CD4-positive, alpha-beta T cell treated with Interleukin-21 for 1 hour (primary cell): ENCODE measurements at places on chromosomes 3 and 15.

DNA sequence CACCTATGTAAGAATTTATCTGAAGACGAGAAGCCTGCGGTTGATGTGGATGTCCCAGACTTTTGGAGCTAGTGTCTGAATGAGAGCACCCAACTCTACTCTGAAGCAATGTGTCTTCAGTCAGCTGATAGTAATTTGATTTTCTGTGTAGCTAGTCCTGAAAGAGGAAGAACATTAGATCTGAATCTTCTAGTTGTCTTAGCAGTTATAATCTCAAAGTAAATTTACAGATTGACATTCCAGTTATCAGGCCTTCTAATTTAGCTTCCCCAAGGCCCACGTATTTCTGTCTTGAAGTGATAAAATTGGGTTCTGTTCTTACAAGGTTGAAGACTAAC lies 1.5 kb downstream of the TCAIM start:
- no peak for DNase-seq

GRCh38 chr3:81871358-81872155 lies 110.1 kb upstream of the GBE1 start:
- no peak for DNase-seq

- no peak for DNase-seq
These were observed 192.5 kb upstream of the TSC22D2 start for GRCh38 chr3:150215616-150216015.

DNA sequence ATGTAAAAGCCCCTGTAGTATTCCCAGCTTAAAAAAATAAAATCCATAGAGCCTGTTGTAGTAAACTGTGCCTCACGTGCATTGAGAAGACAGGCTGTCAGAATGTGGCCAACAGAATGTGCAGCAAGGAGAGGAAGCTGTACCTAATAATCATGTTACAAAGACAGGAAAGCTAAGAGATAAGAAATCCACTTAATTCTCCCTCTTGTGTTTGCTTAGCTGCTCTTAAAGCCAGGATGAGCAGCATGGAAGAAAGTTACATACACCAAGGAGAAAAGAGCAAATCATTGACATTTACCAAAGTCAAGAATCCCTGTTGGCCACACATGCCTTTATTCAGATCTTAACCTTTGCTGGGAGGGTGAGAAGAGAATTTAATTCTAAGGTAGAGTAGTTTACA lies 85.9 kb downstream of the TNIK start:
- DNase-seq: no peak

DNA sequence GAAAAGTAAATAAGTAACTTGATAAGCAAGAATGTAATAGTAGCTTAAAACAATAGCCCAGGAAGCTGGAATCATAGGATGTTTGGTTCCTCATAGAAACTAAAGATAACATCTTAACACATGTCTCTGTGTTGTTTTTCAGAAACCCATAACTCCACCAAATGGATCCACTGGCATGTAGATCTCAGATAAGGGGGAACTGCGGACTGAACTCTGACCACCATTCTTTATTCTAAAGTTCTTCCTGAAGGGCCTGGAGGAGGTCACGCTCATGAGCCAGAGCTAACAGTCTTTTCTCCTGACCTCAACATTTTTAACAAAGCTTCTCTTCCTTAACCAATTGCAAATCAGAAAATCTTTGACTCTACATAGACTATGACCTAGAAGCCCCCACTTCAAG lies 101.9 kb downstream of the SOX14 start:
- no peak for DNase-seq

GRCh38 chr3:193149998-193150397 lies 91.0 kb upstream of the PLAAT1 start:
- no peak for DNase-seq

GRCh38 chr15:85758655-85758978 lies 36.1 kb downstream of the KLHL25 start:
- DNase-seq: no peak

DNA sequence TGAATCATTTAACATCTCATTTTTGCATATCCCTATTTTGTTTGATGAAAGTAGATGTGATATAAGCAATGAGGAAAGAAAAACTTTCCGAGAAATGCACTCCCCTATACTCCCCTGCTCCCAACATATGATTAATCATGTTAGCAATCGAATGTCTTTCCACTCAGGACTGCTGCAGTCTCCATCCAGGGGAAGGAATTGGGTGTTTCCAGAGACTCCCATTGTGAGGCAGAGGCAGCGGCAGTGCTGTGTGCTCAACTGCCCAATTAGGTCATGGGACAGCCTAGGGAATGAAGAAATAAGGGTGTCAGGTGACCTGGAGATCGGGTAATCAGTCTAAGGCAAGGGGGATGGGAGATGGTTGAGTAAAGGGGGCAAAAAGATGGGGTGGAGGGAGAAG lies 268.6 kb upstream of the MEIS2 start:
- DNase-seq: no peak

GRCh38 chr15:83324799-83325198 lies 40.3 kb upstream of the BNC1 start:
- DNase-seq: no peak

- no peak for DNase-seq
These were observed 5.3 kb upstream of the TMC3 start for GRCh38 chr15:81379269-81379668.

- DNase-seq: no peak
These were observed 860.1 kb downstream of the MCTP2 start for GRCh38 chr15:95091444-95091843.

DNA sequence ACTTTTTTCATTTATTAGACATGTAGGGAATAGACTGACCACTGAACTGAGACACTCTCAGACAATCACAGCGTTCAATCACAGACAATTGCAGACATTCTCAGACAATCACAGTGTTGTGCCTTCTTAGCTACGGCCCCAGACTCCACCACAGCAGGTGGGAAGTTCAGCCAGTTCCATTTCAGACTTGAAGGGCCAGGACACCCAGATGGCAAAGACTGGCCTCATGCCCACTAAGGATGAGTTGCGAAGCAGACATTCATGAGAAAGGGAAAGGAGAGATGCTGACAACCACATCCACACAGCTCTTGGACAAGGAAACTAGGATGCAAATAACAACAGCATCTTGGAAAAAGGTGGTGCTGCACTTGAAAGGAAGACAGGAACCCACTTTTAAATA lies 21.9 kb upstream of the ALDH1L1 start:
- DNase-seq: no peak

DNA sequence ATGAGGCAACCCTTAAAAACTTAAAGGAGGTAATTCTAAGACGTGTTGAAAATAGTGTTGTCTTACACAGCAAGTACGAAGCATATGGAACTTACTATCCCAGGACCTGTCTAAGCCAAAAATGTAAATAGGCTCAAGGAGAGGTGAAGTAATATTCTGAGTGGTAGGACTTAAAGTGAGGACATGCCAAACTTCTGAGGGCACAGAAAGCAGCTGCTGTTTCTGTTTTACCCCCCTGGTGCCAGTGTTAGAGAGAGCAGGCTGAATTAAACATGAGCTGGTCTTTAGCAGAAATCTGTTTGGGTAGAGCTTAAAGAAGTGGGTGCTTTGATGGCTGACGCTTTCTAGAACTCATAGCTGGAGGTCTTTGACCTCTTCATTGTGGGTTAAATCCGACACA lies 149.7 kb upstream of the NPHP3 start:
- DNase-seq: no peak
